ENCODE measurements at places on chromosomes 2 and 18. TPM values are rescaled to one million over a fixed set of nuclear protein-coding genes. Genes with fewer than 3 reads are reported as not detected.

DNA sequence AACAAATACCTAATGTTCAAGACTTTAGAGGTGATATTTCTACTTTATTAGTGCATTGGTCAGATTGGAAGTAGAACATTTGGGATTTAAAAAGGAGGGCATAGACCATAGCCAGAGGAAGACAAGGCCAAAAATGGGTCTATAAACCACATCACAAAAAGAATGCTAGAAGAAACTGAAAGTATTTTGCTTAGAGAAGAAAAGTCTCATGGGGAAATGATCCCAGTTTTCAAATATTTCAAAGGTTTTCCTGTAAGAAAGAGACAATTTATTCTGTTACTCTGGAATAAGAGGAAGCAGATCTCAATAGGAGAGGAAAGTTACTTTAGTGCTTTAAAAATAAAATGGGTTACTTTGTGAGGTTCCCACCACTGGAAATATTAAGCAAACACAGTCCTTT lies 341.4 kb downstream of the TNS1 start:
- no peak for DNase-seq

- DNase-seq, result no peak
Measured at GRCh38 chr2:3408781-3409180, 29.3 kb downstream of the TRAPPC12 start.

DNA sequence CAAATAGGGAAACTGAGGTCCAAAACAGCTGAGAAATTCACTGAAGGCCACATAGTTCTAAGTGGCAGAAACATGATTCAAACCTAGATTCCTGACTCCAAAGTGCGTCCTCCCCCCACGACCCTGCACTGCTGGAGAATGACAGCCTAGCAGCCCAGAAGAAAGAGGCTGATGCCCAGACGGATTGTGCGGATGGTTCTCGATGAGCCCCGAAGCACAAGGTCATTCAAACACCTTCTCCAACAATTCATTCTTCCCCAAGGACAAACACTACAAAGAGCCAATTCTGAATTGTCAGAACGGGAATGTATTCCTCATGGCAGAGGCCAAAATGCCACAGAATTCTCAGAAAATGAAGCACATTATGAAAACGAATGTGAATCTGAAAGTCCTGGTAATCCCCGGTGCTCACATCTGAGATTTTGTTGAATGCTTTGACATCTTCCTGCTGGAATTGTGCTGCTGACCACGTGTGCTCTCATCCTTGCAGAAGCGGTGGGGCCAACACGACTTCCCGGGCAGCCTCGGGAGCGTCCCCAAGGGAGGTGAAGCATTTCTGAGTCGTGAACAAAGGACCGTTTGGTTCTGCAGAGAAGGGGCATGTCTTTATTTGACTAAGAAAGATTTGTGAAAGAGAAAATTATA lies 337.0 kb downstream of the EIPR1 start:
- no peak for DNase-seq

GAL3ST2 gene
- total RNA-seq, result 6.8 TPM

WNT6 gene
- total RNA-seq, result 20.3 TPM

IL1RL2 gene
- total RNA-seq, result not detected

DAW1 gene
- 5.4 TPM for total RNA-seq

DNA sequence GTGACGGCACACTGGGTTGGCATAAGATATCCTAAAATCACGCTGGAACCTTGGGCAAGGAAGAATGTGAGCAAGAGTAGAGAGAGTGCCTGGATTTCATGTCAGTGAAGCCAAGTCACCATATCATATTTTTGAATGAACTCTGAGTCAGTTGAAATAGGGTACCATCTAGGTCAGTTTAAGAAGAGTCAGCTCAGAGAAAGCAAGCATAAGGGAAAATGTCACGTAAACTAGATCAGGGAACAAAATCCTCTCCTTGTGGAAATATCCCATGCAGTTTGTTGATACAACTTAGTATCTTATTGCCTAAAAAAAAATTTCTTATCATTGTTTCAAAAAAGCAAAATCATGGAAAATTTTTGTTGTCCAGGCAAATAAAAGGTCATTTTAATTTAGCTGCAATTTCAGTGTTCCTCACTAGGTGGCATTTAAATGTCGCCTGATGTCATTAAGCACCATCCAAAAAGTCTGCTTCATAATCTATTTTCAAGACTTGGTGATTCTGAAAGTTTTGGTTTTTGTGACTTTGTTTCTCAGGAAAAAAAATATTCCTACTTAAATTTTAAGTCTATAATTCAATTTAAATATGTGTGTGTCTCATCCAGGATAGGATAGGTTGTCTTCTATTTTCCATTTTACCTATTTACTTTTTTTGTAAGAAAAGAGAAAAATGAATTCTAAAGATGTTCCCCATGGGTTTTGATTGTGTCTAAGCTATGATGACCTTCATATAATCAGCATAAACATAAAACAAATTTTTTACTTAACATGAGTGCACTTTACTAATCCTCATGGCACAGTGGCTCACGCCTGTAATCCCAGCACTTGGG lies 19.6 kb downstream of the RSAD2 start:
- DNase-seq, result no peak

- no peak for DNase-seq
Measured at GRCh38 chr2:63790491-63790890, 51.2 kb upstream of the UGP2 start.

- no peak for DNase-seq
Measured at GRCh38 chr2:132438691-132439090, 22.1 kb downstream of the GPR39 start.

DNA sequence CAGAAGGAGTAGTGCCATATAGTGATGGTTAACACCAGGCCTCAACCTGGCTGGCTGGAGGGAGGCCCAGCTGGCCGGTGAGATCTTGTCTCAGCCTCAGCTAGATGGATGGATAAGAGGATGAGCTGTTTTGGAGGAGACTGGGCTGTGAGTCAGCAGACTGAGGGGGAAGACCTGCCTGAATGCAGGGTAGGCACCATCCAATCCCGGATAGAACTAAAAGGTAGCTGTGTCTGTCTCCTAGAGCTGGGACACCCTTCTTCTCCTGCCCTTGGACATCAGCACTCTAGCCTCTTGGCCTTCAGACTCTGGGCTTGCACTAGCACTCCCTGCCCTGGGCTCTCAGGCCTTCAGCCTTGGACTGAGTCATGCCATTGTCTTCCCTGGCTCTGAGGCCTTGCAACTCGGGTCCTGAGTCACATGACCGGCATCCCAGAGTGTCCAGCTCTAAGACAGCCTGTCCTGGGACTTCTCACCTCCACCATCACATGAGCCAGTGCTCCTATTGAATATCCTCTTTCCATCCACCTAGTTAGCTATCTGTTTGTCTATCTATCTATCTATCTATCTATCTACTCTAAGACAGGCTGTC lies 131.3 kb downstream of the TPO start:
- DNase-seq, result no peak

DNA sequence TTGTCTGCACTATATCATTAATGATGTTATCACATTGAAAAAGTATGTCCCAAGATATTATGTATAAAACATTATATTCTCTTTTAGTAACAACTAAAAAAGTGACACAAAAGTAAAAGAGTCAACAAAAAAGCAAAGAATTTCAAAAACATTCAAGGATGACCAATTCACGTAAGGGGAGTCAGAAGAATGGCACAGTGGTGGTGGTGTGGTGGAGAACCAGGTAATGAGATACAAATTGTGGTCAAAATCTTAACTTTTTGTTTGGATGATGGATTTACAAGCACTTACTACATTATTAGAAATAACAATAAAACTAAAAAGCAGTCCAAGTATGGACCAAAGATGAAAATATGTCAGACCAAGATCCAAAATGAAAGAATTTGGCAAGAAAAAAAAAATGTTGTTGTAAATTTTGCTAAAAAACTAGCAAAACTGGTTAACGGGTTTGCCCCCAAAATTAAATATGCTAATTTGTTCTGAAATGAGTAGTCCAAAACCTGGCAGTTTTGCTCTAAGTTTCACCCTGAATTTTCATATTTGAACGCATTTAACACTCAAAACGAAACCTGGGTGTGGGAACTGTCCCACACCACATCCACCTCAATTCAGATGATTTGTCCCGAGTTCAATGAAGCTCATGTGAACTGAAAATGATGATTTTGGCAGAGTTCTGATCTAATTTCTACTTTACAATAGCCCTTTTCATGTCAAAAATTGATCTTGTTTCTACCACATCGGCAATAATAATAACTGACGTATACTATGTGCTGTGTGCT lies 135.8 kb downstream of the IKZF2 start:
- no peak for DNase-seq

GRCh38 chr2:181586569-181587081 lies 70.3 kb downstream of the CERKL start:
- no peak for DNase-seq

GRCh38 chr2:141714496-141714895 lies 416.3 kb downstream of the LRP1B start:
- DNase-seq, result no peak

DNA sequence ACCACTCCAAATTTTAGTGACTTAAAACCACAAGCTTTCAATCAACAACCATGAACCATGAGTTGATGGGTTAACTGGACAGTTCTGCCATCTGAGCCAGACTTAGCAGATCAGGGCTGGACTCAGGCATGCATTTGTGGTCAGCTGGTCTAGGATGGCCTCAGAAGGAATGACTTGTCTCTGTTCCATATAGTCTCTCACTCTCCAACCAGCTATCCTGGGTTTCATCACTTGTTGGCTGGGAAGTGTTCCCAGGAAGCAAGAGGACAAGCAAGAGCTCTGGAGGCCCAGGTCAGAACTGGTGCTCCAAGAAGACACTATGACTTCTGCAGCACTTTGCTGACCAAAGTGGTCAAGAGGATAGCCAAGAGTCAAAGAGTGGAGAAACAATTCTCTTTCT lies 17.5 kb upstream of the MAP3K20 start:
- no peak for DNase-seq

TOGARAM2 gene
- total RNA-seq, result 0.61 TPM

- no peak for DNase-seq
Measured at GRCh38 chr2:24635181-24635580, 144.1 kb downstream of the NCOA1 start.

GRCh38 chr18:74715865-74716712 lies 118.4 kb downstream of the ZNF407 start:
- DNase-seq, result no peak

DNA sequence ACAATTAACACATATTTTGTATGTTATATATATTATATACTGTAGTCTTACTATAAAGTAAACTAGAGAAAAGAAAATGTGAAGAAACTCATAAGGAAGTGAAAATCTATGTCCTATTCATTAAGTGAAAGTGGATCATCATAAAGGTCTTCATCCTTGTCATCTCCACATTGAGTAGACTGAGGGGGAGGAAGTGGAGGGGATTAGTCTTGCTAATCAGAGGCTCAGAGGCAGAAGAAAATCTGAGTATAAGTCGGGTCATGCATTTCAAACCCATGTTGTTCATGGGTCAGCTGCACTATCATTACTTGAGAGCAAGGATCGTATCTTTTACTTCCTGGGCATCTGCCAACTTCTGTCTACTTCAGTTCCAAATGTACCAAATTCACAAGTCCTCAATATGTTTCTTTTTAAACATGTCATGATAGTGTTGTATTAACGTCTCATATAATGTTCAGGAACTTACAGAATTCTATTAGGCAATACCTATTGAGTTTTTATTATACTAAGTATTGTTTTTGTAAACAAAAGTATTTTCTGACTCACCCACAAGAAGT lies 208.9 kb upstream of the BOD1L2 start:
- DNase-seq, result no peak

DNA sequence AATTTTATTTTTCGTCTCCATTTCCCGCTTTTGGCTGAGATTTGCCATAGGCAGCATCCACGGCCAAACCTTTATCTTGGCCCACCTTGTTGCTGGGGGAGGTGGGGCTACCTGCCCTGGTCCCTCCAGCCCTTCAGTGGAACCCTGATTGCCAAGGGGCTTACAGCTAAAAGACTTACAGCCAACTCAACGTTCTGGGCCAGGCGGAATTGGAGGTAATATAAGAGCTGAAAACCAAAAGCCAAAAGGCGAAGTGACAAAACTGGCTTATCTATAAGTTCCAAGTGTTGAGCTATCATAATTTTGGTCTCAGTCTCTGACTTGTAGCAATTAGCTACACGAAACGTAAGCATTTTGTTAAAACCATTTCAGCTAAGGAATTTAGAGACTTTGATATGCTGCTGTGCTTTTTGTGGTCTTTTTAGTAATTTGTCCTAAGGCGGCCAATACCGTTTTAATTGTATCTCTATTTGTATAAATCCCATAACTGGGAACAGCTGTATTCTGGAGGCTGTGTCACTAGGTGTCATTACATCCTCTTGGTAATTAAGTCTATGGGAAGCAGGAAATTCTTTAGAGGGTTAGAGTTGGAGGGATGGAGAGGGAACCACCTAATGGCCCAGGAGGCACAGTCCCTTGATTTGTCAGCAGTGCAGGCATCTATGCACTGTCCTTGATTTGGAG lies 24.0 kb downstream of the PDCD1 start:
- DNase-seq, result no peak

DNA sequence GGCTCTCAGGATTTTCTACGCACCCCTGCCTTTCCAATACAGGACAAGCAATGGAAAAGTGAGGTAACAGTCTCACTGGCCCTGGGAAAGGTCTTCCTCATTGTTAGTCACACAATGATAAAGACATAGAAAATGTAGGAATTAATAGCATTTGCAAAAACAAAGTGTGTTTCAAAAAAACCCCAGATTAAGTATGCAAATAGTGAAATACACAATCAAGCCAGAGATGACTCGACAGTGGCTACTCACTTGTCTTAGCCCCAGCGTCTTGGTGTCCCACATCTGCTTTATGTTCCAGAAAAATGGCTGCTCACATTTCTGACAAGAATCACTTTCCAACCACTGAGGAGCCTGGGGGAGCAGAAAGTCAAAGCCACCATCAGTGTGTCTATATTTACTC lies 47.0 kb upstream of the AP1S3 start:
- no peak for DNase-seq

DNA sequence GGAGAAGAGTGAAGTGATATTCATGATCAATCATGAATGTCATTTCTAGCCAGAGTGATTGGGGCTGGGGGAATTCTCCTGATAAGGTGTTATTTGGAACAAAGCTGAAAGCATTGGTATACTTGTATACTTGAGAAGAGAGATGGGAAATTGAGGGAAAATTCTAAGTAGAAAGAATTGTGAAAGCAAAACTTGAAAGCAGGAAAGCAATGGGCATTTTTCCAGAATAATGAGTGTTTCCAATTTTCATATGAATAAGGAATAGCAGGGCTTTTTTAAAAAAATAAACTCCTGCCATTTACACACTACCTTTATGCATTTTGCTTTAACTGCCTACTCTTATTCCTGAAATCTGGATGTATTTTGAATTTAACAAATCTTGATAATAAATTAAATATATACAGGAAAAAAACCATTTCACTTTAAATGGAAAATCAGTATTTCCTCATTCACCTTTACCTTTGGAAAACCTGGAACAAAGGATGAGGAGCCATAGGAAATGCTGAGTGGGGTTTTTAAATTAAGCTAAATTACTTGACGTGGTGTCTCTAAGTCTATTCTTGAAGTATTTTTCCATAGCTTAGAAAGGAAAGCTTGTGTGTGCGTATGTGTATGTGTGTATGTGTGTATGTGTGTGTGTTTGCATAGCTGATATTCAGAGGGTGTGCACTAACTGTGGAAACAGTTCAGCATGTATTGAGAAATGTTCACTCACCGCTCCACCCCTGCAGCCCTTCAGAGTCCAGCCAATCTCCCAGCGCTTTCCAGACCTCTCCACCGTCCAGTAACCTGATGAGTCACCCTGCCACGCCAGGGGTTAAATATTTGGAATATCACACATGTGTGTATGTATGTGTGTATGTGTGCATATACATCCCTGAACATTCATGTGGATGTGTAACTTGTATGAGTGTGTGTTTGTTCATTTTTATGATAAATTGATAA lies 427.3 kb downstream of the THSD7B start:
- no peak for DNase-seq

- no peak for DNase-seq
Measured at GRCh38 chr2:120231974-120232635, 8.9 kb upstream of the TMEM185B start.

GRCh38 chr2:165846056-165846455 lies 52.0 kb upstream of the GALNT3 start:
- no peak for DNase-seq

All from Caco-2 (cell line).